ENCODE measurements at places on chromosomes 5 and 9. TPM values are rescaled to one million over a fixed set of nuclear protein-coding genes. Genes with fewer than 3 reads are reported as not detected.

SLC34A3 gene
- not detected for total RNA-seq

GMCL2 gene
- total RNA-seq = not detected

ANKRD20A1 gene
- not detected for total RNA-seq

HRH2 gene
- total RNA-seq = 1.7 TPM

DYNC2I2 gene
- 37.0 TPM for total RNA-seq

SHISAL2B gene
- total RNA-seq = not detected
